ENCODE measurements at places on chromosomes 1 and 21.

- no peak for DNase-seq
Observed at GRCh38 chr1:115697619-115698018, 55.8 kb downstream of the VANGL1 start.

DNA sequence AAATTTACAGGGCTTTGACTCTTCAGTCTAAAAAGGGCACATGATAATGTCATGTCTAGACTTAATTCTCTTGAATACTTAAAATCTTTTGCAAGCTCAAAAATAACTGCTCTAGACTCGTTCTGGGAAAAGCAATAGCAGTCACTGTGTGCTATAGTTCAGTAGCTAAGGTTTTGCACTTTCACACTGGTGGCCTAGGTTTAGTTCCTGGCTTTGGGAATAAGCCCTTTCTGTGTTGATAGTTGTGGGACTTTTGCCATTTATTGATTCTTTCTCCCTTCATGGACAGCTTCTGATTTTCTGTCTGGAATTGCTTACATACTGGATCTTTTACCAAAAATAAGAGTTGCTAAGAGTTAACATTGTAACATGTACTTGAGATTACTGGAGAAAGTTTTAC, 151.2 kb downstream of the TRIM33 start:
- DNase-seq: no peak

DNA sequence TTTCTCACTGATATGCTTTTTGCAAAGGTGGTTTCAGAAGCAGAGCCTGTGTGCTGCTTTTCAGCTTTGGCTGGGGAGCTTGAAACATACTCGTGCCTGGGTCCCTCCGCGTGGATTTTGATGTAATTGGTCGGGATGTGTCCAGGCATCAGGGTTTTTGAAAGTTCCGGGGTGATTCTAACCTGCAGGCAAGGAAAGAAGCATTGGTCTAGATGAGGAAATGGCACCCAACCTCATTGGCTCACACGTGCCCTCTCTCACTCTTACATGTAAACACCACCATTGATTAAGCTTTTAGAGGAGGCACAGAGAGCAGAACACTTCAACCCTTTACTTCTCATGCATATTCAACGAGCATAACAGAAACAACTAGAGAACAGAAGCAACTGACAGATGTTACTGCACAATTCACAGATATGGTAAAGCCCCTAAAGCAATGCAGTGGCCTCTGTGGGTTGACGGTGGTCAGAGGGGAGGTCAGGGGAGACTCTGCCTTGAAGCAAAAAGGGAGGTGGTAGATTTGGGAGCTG, 112.1 kb downstream of the TLR5 start:
- no peak for DNase-seq

GRCh38 chr1:198258491-198258890, 101.7 kb downstream of the NEK7 start:
- no peak for DNase-seq

- no peak for DNase-seq
Observed at GRCh38 chr1:2449636-2450454, 26.2 kb upstream of the PLCH2 start.

Data from stimulated activated CD8-positive, alpha-beta memory T cell treated with anti-CD3 and anti-CD28 coated beads, Interleukin-7, amount 100 ng/mL, for 1 hour (primary cell).